BJ (cell line): ENCODE measurements at places on chromosomes 1 and 21. TPM values are rescaled to one million over a fixed set of nuclear protein-coding genes. Genes with fewer than 3 reads are reported as not detected.
A peak's percentile ranks its signal among the peaks of the same experiment; 100 is the strongest.

- DNase-seq: no peak
These were observed 17.0 kb downstream of the CRYZ start for GRCh38 chr1:74715806-74716205.

DNA sequence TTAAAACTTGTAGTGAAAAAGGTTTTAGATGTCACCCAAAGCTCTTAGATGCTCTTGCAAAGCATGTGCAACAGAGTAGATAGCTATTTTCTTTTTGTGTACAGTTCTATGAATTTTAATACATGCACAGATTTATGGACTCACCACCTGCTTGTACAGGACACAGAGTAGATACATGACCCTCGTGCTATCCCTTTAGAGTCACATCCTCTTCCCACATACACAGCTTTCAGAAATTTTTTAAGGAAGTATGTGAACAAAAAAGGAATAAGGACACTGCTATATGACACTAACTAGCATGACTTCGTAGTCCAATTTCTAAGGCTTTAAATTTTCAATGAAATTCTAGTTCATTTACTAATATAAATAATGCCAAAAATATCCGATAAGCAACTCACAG, 60.9 kb downstream of the ABL2 start:
- DNase-seq: no peak

- no peak for DNase-seq
These were observed 42.7 kb downstream of the ATP5PF start for GRCh38 chr21:25691976-25692375.

DNA sequence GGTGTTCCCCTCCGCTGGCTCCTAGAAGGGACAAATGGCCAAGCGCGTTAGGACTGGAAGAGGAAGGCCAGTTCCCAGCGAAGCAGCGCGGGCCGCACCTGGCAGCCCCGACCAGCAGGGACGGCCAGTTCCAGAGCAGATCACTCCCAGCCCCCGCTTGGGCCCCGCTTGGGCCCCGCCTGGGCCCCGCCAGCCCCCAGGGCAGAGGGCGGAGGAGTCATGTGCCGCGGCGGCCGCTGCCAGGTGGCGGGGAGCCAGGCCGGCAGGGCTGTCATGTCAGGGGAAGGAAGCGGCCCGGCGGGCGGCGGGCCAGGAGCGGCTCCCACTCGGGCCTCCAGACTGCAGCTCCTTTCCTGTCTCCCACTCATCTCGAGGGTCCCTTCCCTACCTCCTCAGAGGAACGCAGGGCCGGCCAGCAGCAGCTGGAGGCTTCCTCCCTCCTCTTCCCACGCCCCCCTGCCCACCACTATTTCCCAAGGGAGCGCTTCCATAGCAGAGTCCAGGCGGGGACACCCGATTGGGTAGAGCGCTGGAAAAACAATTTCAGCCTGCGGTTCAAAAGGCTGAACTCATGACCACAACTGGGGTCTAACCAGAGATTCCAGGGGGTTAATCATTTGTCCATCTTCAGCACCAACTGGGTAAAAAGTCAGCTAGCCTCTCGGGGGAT, 16.5 kb downstream of the ZNF697 start:
- no peak for DNase-seq

DNA sequence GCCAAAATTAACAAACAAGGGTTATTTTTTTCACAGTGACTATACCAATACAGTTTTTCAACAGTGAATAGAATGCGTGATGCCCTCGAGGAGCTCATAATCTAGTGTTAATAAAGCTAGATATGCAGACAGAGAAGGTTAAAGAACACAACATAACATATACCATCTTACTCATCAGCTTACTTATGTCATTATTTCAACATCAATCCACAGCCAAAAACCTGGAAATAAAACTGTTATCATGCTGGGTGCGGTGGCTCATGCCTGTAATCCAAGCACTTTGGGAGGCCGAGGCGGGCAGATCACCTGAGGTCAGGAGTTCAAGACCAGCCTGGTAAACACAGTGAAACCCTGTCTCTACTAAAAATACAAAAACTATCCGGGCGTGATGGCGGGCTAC, 6.1 kb downstream of the STX6 start:
- no peak for DNase-seq

DNA sequence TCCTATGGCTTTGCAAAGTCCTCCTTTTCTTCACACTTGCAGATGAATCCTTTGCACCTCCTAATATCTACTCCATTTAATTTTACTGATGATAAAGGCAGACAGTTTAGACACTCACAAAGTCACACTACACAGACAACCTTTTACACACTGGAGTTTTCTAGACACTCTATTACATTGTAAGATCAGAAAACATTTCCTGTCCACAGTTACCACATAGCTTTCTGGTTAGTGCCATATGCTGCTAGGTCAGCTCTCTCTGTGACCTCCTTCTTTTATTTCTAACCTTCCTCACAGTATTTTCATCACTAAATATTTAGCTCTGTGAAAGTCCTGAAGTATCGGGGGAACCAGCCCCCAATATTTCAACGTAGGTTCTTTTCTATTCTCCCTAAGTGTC, 5.1 kb downstream of the SH2D1B start:
- DNase-seq: no peak

- DNase-seq: no peak
These were observed 4.5 kb downstream of the MRPS6 start for GRCh38 chr21:34077888-34078287.

GRCh38 chr1:174623324-174624035, 175.7 kb downstream of the GPR52 start:
- DNase-seq: no peak

- peak; percentile 38 for DNase-seq
These were observed 58.3 kb downstream of the UBE2T start for GRCh38 chr1:202283379-202283844.

GRCh38 chr1:17425806-17426600, 13.5 kb downstream of the RCC2 start:
- DNase-seq: no peak

GRCh38 chr1:52976183-52977035, 49.3 kb downstream of the SCP2 start:
- no peak for DNase-seq

GRCh38 chr1:153805042-153805745, 30.0 kb downstream of the SLC27A3 start:
- DNase-seq: peak; percentile 41

GRCh38 chr1:47113178-47113577, 24.1 kb upstream of the CYP4A22 start:
- no peak for DNase-seq

DNA sequence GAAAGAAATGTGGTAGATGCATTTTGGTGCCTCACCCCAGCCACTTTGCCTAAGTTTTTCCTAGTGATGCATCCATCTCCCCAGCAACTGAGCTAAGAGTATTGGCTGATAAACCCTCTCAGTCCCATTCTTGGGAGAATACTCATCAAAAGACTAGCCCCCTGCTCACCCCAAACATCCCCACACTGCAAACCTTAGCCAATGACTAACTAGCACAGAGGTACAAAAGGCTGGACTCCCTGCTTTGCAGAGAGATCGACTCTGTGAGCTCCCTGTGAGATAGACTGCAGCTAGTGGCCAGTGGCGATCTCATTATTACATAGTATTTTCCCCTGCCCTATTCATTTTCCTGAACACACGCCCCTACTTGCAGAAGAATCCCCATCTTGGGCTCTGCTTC, 155.3 kb downstream of the HHIPL2 start:
- DNase-seq: no peak

GRCh38 chr1:188689542-188689941, 1788.1 kb downstream of the BRINP3 start:
- DNase-seq: no peak

DNA sequence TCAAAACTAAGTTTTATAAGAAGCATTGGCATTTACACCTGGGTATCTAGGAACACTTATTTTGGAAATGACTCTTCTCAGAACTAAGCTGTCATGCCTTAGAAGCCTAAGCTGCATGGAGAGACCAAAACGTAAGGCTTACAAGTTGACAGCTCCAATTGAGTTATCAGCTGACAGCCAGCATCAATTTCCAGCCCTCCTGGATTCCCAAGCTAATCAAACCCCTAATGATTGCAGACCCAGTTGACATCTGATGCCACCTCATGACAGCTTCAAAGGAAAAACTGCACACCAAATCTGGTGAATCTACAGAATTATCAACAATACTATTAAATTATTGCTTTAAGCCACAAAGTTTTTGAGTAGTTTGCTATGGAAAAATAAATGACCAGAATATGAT, 187.6 kb upstream of the PRMT6 start:
- no peak for DNase-seq

GRCh38 chr1:25111706-25112105, 120.6 kb downstream of the SYF2 start:
- DNase-seq: no peak

DNA sequence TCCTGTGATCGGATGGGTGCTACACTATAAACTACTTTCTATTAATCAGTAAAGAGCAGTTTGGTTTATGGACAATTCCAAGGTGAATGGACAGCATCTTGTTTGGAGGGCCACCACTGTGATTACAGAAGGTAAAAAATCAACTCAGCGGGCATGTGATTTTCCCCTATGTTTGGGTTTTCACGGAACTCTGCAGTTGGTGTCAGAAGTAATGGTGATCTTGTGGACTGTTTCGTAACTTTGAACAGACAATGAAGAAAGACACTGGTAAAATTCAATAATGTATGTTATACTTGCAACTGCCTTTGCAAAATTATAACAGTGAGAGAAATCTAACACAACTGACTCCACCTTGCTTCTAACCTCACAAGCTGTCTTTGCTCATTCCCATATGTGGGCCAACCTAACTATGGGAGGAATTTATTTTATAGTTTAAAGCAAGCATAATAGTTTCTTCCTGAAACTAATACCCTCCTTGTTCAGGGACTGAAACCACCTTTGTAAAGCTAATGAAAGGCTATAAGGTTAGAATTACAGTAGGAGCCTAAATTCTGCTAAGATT, 53.2 kb downstream of the TRIM33 start:
- DNase-seq: no peak

DNA sequence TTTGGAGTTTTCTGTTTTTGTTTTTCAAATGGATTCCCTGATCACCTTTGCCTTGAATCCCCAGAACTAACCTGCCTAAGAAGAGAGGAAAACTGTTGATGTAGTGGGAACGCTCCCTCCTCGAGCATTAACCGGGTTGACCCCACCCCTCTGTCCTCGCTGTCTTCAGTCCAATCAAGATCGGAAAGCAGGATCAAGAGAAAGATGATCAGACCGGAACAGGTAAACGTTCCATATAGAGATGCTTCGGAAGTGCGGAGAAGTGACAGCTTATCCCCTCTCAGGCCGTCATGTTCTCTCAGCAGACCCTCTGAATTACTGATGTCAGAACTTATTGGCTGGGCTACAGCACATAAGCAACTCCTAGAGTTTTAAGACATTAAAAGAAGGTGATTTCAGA, 800 bp upstream of the FAM163A start:
- DNase-seq: no peak

GRCh38 chr1:34688006-34688741, 66.7 kb upstream of the GJB5 start:
- no peak for DNase-seq

DNA sequence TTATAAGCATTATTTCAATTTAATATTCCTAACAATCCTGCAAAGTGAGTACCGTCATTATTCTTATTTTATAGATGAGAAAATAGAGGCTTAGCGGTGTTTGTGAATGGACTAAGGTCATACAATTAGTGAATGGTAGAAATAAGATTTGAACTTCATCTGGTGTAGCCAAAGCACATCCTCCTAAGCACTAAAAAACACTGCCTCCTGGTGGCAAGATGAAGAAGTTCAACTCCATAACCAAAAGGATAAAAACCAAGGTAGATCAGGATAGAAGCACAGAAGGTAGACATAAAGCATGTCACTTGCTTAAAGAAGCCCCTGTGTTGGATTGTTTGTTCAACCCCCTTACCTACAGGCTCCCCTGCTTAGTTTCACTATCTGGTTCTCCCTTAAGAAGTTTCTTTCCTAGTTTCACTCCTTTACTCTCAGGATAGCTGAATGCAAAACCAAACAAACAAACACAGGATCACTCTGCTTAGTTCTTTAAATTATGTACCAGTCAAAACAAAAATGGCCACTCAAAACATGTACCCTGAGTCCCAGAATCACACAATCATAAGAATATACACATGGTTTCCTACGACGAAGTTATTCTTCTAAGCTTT, 12.7 kb upstream of the AIM2 start:
- no peak for DNase-seq

DNA sequence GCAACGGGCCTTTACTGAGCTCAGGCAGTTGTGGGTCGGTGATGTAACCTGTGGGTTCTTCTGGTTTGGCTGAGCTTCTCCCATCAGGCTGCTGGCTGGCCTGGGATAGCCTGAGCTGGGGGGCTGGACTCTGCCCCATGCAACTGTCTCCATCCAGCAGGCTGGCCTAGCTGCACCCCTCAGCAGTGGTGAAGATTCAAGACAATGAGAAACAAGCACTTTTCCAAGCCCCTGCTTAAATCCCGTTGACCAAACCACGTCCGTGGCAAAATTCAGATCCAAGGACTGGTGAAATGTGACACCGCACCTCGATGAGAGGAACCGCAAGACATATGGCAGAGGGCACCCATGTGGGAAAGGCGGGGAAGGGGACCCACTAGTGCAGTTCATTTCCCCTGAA, 25.6 kb downstream of the PRSS38 start:
- DNase-seq: no peak

- no peak for DNase-seq
These were observed 79.0 kb downstream of the HS2ST1 start for GRCh38 chr1:86993269-86993985.

DNA sequence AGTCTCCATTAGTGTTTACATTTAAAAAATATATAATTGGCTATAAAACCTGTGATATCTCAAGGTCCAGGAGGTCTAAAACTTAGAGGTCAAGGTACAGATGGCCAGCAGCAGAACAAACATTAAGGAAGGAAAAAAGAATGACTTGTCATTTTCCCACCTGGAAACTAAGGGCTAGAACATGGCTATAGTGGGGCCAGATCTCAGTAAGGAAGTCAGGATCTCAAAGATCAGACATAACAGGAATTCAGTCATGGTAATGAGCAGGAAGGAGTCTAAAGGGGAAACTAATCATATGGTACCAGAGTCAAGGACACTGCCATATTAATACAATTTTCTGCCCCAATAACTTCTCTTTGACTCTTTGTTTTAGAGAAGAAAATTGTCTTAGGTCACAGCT, 1018.8 kb downstream of the PLA2G4A start:
- DNase-seq: no peak

GRCh38 chr1:222387007-222387814, 160.7 kb downstream of the HHIPL2 start:
- DNase-seq: no peak

GRCh38 chr1:63623952-63624351, 30.7 kb downstream of the PGM1 start:
- DNase-seq: no peak

- DNase-seq: no peak
These were observed 73.8 kb upstream of the DMRTA2 start for GRCh38 chr1:50497007-50497406.

COPA gene
- polyA plus RNA-seq: 267 and 304 TPM in 2 replicates

TMEM79 gene
- polyA plus RNA-seq: 2.3 and 3.3 TPM in 2 replicates

BNIPL gene
- polyA plus RNA-seq: 0.18 and 0.31 TPM in 2 replicates

SPRR2E gene
- polyA plus RNA-seq: not detected in 2 replicates

IFI44L gene
- polyA plus RNA-seq: 0.28 and 1.1 TPM in 2 replicates

CLIC6 gene
- 0.02 and 0.04 TPM in 2 replicates for polyA plus RNA-seq

TSPEAR gene
- polyA plus RNA-seq: not detected in 2 replicates

SLFNL1 gene
- polyA plus RNA-seq: 0.06 and 0.10 TPM in 2 replicates

KCNA10 gene
- not detected in 2 replicates for polyA plus RNA-seq

RAB3B gene
- 27.4 and 44.0 TPM in 2 replicates for polyA plus RNA-seq

SLC5A3 gene
- 1.9 and 4.5 TPM in 2 replicates for polyA plus RNA-seq
